ENCODE measurements at places on chromosomes 6 and 20.
A peak's percentile ranks its signal among the peaks of the same experiment; 100 is the strongest.

GRCh38 chr6:43924222-43924702 lies 154.3 kb downstream of the VEGFA start:
- DNase-seq, result peak; percentile 70

- DNase-seq, result no peak
Observed at GRCh38 chr20:58652606-58653294, 1.7 kb downstream of the STX16 start.

- no peak for DNase-seq
Observed at GRCh38 chr6:1606780-1607515, 2.8 kb upstream of the FOXC1 start.

DNA sequence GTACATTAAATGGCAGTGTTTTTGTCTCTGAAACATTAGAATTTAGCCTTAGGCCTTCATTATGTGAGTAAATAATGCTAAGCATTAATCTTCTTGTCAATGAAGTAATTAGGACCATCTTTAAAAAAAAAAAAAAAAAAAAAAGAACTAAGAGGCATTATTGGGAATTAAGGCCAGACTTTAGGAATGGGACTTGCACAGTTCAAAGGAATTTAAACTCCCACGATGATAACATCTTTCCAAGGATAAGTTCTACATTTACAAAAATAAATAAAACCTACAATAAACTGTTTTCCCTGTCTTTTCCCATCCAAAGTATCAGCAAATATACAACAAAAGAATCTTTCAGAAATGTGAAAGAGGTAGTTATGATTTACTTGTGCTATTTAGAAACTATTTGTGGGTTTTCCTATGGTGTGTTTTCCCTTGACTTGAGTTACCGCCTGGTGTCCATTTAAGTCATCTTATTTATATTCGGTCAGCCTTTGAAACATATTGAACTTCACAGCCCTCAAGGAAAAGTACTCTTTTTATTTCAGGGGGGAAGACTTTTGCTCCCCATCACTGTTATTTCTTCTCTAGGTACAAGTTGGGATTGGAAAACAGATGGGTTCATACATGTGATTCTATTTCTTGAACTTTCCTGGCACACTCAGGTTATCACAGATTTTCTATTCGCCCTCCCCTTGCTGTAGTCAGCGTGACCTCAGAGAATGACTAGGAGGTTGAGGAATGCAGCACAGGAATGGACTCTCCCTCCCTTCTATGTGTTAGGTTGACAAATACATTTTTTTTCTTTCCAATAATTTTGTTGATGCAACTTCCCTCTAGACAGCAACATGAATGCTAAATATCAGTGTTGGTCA lies 13.6 kb downstream of the STMND1 start:
- DNase-seq, result no peak

- peak; percentile 49 for DNase-seq
Observed at GRCh38 chr20:17431621-17432364, 99.4 kb downstream of the BFSP1 start.

- no peak for DNase-seq
Observed at GRCh38 chr6:113782636-113783035, 74.5 kb upstream of the MARCKS start.

- DNase-seq, result no peak
Observed at GRCh38 chr6:91428953-91429560, 842.2 kb upstream of the MAP3K7 start.

DNA sequence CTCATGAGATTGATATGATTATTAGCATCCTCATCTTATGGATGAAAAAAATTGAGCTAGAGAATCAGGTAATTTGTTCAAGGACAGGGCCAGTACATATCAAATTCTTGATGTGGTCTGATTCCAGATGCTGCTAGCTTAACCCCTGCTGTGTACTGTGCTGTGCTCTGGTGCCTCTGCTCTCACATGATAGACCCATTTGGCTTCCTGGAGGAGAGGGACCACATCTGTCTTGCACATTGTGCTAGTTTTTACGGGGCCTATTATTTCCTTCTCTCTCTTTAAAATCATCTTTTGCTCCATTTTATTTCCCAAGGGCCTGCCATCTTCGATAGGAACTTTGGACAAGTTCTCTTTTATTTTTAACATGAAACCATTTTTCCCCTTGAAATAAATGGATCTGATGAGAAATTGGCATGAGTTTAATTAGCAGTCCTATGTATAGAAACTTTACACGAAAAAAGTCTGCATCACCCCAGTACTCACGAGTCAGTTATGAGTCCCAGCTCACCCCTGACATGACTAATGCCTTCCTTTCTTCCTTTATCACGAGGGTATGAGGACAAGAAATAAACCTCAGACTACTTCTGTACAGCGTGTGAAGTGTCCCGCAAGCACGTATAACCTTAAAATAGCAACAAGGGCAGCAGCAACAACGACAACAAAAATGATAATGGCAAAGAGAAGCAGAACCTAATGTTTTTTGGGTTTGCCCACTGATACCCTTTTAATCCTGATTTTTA lies 26.5 kb downstream of the CD109 start:
- DNase-seq, result peak; percentile 90

Measured in activated CD4-positive, alpha-beta T cell treated with anti-CD3 and anti-CD28 coated beads, Interleukin-2, amount 50 U/mL, for 16 hours (primary cell).